ENCODE measurements at places on chromosomes 2 and 18.

- DNase-seq, result no peak
Observed at GRCh38 chr2:47569658-47570475, 166.9 kb downstream of the MSH2 start.

- DNase-seq, result no peak
Observed at GRCh38 chr2:170156592-170156991, 21.4 kb upstream of the MYO3B start.

DNA sequence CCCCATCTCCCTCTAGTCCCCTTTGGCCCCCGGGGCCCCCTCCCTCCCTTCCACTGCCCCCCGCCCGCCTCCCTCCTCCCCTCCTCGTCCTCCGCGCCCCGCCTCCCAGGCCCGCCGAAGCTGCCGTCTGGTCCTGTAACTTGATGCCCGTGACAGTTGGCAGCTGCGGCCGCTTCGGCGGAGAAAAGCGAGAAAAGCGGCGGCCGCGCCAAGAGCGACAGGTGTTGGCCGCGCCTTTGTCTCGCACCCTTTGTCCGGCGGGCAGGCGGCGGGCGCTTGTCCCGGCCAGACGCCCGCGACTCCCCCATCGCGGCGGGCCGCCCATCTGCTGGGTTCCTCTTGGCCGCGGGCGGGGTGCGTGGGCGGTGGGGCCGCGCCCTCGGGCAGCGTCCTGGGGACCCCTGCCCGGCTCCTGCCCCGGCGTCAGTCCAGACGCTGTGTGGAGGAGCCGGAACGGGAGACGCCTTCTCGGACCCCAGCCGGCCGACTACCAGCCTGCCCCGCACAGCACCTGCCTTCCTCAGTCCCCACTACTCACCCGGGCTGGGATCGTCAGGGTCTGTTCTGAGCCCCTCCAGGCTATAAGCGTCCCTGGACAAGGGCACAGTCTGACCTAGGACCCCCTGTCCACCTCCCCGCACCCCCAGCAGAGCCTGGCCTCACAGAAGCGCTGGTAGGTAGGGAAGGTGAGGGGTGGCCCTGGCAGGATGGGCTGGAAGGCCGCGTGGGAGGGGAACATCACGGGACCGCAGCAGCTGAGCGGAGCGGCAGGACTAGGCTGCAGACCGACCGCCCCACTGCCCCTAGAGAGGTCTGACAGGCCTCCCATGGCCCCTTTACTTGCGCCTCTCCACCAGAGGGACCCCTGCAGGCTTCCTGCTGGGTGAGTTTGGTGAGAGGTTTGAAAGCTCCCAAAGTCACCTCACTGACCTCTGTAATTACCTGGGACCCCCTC is 1.2 kb upstream of the HES6 start:
- DNase-seq, result peak; percentile 73

- no peak for DNase-seq
Observed at GRCh38 chr2:218041302-218042168, 27.5 kb upstream of the RUFY4 start.

- DNase-seq, result no peak
Observed at GRCh38 chr2:241860184-241861078, 1.7 kb upstream of the PDCD1 start.

- no peak for DNase-seq
Observed at GRCh38 chr2:151306621-151307020, 17.2 kb upstream of the NMI start.

DNA sequence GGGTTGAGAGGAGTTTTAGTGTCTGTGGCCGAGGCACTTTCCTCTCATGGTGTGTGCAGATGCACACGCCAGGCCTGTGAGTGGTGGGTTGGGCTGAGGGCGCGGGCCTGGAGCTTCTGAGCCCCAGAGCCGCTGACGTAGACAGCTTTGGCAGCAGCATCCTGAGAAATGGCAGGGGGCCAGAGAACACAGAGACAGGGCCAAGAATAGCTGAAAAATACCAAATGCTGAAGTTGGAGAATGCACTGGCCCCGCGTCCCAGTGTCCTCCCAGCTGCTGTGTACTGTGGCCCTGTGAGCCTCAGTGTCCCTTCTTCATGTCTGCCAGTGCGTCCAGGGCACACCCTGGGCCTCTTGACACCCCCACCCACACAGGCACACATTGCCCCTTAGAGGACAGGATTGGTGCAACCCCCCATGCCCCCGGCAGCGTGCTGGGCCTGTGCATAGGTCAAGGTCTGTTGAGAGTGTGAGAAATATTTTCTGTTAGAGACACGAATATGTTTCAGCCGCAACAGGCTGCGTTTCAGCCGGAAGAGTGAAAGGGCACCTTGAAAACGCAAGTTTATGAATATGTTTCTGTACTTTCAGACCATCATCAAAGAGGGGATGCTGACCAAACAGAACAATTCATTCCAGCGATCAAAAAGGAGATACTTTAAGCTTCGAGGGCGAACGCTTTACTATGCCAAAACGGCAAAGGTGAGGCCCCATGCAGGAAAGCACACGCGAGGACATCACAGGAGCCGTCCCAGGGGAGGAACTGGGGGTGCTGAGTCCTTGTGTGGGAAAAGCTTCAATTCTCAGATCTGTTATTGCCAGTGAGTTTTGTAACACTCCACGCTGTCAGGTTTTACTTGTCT is 33.6 kb downstream of the DGKD start:
- peak; percentile 81 for DNase-seq

- no peak for DNase-seq
Observed at GRCh38 chr2:175234153-175234552, 52.6 kb upstream of the ATP5MC3 start.

DNA sequence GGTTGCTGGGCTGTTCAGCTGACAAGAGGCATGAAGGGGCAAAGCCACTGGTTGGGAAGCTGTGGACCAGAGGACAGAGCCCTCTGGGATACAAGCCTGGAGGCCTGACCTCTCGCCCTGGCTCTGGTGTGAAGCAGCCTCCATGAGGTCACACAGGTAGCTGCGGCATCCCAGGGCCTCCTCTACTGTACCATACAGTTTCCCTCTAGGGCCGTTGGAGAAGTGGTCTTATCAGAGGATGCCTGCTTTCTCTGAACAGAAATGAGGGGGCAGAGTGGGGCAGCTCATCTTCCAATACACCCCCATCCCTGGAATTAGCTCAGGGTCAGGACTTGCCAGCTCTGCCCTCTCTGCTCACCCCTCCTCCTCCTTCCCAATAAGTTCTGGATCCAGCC is 135.1 kb upstream of the SMAD2 start:
- DNase-seq, result no peak

DNA sequence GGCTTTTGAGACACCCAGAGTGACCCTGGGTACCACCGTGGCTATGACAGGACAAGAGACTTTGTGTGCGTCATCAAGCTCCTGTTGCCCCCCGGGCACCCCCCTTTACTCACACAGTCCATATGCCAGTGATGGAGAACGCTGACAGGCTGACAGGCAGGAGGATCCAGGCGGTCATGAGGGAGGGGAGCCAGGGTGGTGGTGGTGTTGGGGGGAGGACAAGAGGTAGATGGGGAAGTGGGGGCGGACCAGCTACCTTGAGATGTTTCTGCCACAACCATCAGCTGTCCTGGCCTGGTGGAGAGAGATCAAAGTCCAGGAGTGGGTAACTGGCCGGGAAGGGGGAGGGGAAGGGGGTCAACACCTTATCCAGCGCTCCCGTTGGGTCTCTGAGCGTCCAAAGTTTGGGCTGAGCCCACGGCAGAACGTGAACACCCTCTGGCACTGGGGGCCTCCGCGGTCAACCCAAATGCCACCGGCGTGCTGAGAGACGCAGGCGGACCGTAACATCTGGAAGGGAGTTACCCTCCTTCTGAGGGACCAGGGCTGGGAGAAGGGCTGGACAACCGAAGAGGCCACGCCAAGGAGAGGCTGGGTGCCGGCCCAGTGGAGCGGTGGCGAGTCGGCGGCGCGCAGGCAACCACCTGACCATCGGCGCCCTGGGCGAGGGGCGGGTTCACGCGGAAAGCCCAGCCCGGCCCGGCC is 575 bp downstream of the TMEM150A start:
- DNase-seq, result no peak
